ENCODE measurements at places on chromosomes 4 and X.

DNA sequence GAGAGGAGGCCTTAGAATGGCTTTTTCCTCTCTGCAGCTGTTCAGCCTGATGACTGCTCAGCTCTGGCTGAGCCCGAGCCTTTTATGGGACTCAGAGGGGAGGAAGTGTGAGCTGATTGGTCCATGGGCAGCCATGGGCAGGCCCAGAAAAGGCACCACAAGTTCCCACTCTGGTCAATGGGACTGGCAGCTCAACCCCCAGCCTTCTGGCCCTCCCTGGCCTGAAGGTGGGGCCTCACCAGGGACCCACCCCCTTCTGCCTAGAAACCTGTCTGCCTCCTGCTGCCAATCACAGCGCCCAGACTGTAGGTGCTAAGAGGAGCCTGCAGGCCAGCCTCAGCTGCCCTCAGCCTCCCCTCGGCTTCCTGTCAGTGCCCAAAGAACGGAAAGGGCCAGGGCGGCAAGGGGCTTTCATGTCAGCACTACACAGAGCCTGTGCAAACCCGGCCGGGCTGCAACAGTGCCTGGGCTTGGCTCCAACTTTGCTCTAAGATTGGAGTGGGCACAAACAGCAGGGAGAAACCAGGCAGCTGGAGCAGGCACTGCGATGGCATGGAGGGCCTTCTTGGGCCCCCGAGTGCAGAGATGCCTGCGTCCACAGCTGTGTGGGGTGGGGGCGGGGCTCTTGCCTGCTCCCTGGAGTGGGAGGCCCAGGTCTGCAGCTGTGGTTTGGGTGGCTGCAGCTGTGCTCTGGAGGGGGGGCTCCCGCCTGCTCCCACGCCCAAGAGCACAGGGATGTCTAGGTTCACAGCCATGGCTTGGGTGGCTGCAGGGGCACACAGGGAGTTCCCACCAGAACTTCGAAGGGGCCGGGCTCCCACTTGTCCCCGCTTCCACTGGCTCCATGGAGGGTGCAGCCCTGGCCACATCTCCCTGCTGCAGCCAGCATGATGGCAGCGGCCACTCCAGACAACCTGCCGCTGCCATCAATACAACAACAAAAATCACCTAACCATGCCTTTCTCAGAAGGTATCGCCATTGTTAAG lies 92.6 kb downstream of the NXF2 start:
- DNase-seq = no peak

- DNase-seq = no peak
Measured at GRCh38 chr4:151727365-151727764, 33.4 kb downstream of the GATB start.

- no peak for DNase-seq
Measured at GRCh38 chr4:174856926-174857800, 28.1 kb upstream of the GLRA3 start.

GRCh38 chrX:75211976-75212375 lies 55.9 kb upstream of the ABCB7 start:
- no peak for DNase-seq

- DNase-seq = peak; percentile 28
Measured at GRCh38 chrX:105821471-105822121, 743 bp upstream of the NRK start.

GRCh38 chr4:158313566-158313965 lies 103.3 kb downstream of the TMEM144 start:
- DNase-seq = no peak

DNA sequence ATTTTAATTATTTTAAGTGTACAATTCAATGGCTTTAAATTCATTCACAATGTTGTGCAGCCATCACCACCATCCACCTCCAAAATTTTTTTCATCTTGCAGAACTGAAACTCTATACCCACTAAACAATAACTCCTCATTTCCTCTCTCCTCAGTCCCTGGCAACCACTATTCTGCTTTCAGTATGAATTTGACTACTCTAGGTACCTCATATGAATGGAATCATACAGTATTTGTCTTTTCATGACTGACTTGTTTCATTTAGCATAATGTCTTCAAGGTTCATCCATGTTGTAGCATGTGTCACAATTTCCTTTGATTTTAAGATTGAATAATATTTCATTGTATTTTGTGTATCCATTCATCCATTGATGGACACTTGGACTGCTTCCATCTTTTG lies 46.9 kb downstream of the KIF4A start:
- no peak for DNase-seq

DNA sequence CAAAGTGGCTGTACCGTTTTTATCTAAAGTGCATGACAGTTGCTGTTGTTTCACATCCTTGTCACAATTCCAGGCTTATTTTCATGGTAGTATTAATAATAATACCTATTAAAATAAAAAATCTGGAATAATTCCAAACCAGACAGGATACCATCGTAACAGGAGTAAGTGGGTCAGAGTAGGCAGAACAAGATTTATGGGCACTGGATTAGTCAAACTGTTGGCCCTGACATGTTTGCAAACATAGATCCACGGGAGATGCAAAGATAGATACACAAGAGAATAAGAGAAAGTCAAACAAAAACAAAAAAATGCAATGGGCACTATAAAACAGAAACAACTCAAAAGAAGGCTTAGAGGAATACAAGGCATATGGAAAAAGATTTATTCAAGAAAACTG lies 449.5 kb upstream of the HS3ST1 start:
- DNase-seq = no peak

DNA sequence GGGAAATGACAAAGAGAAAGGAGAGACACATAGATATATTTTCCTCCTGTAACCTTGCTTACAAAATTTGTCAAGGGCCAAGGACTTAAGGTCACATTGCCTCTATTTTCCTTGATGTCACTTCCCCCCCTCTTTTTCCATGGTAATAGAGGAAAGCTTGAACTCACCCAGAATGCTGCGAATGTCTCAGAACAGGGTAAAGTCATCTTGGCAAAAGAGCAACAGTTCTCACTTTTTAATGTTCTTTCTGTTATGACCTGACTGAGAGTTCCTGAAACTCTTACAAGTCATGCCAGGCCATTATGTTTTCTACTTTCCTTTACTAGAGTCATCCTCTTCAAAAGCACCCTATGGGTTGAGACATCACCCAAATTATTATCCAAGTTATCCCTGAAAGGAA lies 50.7 kb upstream of the PRDM5 start:
- DNase-seq = no peak

DNA sequence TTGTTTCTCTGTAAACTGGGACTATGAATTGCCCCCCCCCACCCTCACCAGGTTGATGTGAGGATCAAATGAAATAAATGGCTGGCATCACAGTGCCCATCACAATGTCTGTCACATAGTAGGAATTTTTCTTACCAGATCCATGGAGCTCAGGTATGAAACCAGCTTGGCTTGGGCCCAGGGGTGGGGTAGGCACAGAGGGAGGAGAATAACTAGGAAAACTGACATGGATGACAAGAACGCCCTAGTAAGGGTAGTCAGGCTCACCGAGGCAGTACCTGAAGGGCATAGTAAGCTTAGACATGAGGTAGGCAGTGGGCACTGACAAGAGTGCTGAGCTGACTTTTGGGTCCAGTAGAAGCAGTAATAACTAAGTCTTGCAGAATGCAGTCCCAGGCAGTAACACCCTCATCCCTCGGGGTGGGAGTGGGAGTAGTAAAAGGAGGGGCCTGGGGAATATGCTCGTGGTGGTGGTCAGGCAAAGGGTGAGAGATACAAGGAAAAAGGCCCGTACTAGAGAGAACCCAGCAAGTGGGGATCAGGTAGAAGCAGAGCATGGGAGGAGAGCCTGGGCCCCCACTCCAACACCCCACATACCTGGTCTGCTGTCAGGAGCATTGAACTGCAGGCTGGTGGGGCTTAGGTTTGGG lies 155.9 kb upstream of the PJA1 start:
- no peak for DNase-seq

GRCh38 chrX:148647651-148648050 lies 147.2 kb downstream of the AFF2 start:
- DNase-seq = no peak

- no peak for DNase-seq
Measured at GRCh38 chr4:7858498-7858897, 81.2 kb downstream of the AFAP1 start.

- DNase-seq = no peak
Measured at GRCh38 chr4:10662937-10663336, 21.6 kb downstream of the CLNK start.
